SJSA1 (cell line): ENCODE measurements at places on chromosomes 12 and 14.

GRCh38 chr14:74507840-74508239 is 14.3 kb downstream of the ISCA2 start:
- DNase-seq = no peak

GRCh38 chr12:30098677-30099076 is 314.9 kb upstream of the TMTC1 start:
- DNase-seq = no peak

DNA sequence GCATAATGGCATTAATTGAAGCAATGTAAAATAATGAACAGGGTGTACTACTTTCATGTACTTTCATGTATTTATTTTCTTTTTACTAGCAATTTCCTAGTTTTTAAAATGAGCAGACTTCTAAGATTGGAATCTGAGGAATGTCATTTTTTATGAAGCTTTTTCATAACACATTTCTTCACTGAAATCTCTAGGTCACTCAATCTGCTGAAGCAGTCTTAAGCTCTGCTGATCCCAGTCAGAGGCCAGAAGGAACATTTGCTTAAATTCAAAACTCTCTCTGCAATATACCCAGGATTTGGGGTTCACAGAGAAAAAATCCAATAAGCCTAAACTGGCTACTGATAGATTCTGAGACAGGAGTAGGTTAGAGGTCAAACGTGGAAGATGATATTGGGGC is 73.6 kb upstream of the CNTN1 start:
- DNase-seq = no peak

GRCh38 chr14:60707858-60708257 is 16.3 kb downstream of the SIX4 start:
- DNase-seq = no peak

DNA sequence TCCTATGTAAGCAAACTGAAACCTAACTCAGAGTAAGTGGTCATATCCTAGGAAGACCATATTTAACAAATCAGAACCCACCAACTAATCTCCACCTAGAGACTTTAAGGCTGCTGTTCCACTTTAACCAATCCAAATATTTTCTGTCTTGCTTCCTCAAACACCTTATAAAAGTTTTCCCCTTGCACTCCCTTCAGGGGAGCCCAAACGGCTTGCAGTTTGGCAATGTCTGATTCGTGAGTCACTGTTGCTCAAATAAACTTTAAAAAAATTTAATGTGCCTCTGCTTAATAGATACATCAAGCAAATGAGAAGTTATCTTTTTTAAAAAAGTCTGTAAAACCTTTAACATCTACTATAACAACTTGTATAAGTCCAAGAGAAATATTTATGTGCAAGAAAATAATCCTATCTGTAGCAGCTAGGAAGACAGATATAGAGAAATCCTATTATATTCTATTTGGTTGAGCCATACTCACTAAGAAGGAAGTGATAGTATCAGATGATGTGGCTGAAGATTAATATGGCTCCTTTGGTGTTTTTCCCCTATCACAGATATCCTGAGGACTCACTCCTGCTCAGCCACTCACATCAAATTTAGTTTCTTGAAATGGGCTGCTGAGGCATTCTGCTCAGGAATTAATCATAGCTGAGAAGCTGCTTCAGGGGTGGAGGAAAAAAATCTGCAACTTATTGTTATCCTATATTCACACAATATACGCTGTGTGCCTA is 65.1 kb upstream of the DUSP6 start:
- no peak for DNase-seq

DNA sequence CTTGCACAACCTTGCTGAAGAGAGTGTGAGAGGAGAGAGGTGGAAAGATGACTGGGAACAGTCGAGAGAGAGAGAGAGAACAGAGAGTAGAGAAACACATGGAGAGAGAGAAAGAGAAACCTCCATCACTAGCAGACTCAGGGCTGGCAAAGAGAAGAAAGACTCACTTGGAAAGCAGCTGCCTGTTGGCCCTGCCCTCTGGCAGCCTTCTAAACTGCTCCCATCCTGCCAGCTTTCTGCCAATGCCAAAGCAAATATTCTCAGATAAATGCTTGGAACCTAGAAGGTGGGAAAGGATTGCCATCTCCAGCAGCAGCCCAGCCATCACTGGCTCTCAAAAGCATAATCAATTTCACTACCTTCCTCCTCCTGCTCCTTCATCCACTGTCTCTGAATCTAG is 107.9 kb upstream of the WSCD2 start:
- no peak for DNase-seq
